SW480 (cell line): ENCODE measurements at places on chromosomes 13 and 19.

DNA sequence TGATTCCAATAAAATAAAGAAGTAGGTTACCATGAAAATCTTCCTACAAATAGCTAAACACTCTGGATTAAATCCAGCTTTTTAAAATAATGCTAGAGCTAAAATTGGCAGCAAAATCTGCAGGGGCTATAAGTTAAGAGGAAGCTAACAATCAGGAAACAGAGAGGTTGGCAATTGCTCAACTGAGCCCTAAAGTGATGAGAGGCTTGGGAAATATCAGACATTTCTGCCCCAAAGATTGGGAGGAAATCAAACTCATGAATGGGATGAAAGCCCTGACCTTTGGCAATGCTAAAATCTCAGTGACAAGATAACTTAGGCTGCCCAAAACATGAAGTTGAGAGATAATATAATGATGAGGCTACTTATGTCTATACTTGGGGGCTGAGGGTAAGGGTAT lies 1437.9 kb downstream of the EFNB2 start:
- DNase-seq = no peak

DNA sequence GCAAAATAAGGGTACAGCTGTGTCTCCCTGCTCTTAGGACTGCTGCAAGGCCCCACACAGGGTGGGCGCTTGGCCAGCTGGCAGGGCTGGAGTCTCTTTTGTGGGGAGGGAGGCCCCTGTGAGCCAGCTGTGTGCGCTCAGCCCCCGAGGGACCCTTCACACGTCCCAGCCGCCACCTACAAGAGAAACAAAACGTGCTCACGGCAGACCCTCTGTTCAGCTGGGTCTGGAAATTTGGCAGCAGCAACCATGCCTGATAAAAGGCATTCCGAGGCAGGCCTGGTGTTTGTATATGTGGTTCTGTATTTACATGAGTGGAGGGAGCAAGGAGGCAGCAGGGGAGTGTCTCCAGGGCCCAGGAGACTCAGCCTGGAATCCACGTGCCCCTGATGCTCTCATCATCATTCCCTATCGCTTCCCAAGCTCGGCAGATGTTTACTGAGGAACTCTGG lies 49.7 kb downstream of the CRTC1 start:
- DNase-seq = no peak

DNA sequence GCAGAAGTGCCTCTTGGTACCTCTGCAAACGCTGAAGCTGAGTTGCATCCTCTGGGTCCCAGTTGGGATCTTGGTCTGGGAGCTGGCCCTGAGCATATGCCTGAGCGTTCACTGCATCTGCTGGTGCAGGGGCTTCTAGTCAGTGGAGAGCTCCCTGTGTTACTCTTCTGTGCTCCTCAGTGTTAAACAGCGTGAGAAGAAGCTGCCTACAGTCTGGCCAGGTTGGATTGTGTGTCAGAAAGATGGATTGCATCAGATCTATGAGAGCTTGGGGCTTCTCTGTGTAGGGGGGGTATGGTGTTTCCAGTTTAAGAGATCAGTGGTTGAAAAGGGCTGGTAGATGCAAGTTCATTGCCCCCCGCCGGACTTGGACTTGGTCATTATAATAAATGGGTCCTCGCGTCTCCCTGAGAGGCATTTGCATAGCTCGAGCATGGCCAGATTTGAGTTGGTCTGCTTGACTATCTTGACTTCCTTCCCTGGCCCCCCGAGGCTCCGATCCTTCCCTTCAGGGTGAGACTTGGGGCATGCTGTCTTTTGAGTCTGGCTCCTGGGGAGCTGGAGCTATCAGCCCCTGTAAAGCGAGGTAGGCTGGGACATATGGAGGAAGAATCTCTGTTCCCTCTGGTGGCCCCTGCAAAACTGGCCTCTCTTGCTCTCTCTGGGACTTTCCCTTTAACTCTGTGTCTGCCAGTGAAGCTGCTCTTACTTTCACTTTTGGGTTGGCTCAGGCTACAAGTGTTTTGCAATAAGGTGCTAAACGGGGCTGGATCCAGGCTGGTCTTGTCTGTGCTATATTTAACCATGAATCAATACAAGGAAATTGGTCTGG lies 52.9 kb downstream of the OR10H4 start:
- no peak for DNase-seq

DNA sequence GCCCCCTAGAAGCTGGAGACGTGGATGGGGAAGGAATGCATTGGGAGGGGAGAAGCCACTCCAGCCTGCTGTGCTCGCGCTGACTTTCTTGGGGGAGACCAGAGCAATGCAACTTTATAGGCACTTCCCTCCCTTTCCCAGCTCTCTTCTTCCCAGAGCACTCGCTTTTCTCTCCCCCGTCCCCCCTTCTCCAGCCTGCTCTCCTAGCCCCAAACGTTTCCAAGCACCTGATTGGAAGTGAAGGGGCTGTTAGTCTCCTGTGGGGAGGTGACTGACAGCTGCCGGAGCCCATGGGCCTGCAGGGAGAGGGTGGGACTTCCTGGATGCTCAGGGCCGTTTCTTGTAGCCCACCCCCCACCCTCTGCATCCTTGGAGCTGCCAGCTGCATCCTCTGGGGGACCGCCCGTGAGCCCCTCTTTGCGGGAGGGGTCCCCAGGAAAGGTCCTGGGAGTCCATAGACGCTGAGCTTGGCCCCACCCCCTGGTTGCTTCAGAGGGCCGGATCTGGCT lies 2.5 kb downstream of the HDGFL2 start:
- no peak for DNase-seq

- DNase-seq = no peak
Measured at GRCh38 chr19:15037586-15037985, 11.7 kb upstream of the CASP14 start.

DNA sequence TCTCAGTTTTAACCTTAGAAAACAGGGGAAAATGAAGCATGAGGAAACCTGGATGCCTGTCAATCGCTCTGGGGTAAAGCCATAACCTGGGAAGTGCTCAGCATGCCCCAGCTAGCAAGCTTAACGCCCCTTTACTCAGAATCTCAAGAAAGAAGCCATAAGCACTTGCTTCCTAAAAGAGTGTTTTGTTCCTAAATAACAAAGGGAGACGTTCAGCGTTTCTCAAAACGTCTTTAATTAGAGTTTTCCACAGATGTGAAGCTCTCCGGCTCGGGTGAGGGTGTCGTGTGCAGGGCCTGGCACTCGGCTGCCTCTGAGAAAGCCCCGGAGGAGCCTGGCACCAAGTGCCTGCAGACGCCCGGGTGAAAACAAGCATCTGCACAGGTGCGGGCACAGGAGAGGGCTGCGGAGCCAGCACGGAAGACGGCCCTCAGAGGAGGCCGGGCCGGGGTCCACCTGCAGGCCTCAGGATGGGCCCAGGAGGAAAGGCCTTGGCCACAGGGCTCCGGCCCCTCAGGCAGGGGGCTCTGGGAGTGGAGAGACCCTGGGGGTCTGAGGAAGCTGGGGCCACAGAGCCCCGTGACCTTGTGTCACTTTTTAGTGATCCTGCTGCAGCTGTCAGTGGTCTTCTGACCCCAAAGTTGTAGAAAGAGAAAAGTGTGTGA lies 6.2 kb downstream of the GAS6 start:
- DNase-seq = no peak

- no peak for DNase-seq
Measured at GRCh38 chr13:110109140-110109783, 197.7 kb downstream of the COL4A1 start.

DNA sequence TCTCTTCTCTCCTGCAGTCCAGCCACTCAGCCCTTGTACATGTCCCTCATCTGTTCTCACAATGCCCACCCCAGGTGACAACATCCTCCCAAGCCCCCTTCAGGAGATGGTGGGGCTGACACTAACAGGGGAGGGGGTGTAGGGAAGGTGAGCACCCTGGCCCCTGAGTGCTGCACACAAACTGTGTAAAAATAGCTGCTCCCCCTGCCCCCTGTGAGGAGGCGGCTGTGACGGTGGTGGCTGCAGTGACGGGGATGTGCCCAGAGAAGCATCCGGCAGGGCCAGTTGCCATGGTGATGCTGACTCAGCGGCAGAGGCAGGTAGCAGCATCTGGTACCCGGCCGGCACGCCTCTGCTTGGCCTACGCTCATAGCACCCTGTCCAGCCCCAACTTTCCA lies 13.0 kb upstream of the JUND start:
- DNase-seq = peak; percentile 75

DNA sequence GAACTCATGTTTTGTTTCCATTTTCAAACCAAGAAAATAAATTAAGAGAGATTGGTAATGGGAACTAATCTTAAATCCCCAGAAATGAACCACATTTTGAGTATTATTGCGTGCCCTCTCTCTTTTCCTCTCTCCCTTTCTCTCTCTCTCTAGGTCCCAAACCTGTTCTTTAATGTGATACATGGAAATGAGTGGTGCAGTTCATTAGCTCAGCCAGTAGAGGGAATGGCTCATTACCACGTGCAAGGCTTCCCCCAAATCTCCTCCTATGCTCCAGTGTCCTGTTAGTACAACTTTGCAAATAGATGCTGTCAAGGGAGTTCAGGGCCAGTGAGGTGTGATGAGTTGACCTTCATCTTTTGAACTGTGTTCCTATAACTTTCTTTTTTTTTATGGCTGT lies 178.4 kb downstream of the FGF9 start:
- DNase-seq = peak; percentile 72

- DNase-seq = no peak
Measured at GRCh38 chr19:29483641-29483920, 42.2 kb upstream of the VSTM2B start.

- DNase-seq = peak; percentile 76
Measured at GRCh38 chr19:39671739-39672363, 16.1 kb downstream of the LGALS16 start.

DNA sequence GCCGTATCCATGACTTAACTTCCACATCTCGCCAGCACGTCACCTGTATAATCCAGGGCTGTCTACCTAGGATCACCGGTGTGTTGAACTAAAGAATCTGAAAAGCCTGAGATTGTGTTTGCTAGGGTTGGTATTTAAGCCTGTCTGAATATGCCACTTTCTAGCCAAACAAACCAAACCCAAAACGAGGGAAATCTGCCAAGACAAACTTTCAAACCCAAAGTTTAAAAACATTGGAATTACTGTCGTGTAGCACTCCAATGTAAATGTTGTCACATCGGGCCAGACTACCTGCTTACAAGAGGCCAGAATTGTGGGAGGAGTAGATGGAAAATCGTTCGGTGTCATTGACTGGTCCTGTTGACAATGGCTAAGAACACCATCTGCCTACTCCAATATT lies 747.8 kb downstream of the EFNB2 start:
- no peak for DNase-seq

DNA sequence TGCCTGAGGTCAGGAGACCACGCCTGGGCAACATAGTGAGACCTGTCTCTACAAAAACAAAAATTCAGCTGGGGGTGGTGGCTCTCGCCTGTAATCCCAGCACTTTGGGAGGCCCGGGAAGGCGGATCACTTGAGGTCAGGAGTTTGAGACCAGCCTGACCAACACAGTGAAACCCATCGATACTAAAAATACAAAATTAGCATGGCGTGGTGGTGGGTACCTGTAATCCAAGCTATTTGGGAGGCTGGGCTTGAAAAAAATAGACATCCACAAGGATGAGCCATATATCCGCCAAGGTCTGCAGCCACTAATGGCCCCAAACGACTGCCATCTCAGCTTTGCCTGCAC lies 3.1 kb downstream of the RPS16 start:
- no peak for DNase-seq

- DNase-seq = no peak
Measured at GRCh38 chr19:35805526-35806102, 7.0 kb downstream of the PRODH2 start.

GRCh38 chr19:19591133-19591825 lies 27.2 kb downstream of the PBX4 start:
- DNase-seq = peak; percentile 74
